Activated CD4-positive, alpha-beta T cell treated with anti-CD3 and anti-CD28 coated beads, Interleukin-2, Interleukin-6, amounts not matched to agents 100 ng/mL and 50 ng/mL, durations not matched to agents 16 hours and 8 hours (primary cell): ENCODE measurements at places on chromosomes 1 and 21.

GRCh38 chr1:206774093-206774492, 1.8 kb upstream of the IL10 start:
- DNase-seq: no peak

GRCh38 chr1:47835409-47835808, 161.8 kb downstream of the TRABD2B start:
- no peak for DNase-seq

GRCh38 chr1:213274140-213274539, 223.1 kb downstream of the RPS6KC1 start:
- no peak for DNase-seq

DNA sequence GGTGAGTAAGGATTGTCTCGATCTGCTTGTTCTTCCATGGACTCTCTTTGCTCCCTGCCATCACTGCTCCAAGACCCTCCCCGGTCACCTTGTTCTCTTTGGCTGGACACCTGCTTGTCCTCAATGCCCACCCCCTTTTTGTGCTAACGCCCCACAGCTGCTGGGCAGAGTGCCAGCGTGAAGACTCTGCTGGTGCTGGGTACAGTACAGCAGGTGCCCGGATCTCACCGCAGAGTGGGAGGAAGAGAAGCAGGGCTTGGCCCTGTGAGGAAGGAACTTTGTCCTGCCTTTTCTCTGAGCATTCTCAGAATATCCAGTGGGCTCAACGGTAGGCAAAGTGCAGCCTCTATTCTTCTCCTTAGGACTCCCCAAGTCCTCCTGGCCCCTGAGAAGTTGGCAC, 90.1 kb downstream of the PLXNA2 start:
- DNase-seq: no peak

DNA sequence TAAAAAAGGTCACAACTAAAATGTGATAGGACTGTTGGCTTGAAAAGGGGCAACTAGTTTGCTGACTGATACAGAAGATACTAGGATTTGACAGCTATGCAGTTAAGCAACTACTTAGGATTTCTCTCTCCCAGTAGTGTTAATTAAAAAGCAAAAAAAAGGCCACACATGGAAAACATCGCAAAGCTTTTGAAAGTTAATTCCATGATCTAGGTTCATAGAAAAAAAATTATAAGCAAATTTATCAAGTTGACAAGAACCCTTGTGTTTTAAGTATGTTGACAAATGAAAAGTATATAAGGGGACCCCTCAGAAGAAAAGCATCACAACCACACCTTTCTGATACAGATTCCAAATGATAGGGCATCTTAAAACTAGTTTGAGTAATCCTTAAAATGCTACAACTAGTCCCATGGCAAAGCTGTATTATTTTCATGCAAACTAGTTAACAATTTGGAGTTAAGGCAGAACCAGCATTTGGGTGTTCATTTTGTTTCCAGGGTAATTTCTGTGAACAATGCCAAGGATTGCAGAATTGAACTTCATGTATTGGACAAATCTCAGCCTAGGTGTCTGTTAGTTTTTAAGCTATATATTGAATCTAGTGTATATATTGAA, 4.1 kb downstream of the PNRC2 start:
- no peak for DNase-seq

DNA sequence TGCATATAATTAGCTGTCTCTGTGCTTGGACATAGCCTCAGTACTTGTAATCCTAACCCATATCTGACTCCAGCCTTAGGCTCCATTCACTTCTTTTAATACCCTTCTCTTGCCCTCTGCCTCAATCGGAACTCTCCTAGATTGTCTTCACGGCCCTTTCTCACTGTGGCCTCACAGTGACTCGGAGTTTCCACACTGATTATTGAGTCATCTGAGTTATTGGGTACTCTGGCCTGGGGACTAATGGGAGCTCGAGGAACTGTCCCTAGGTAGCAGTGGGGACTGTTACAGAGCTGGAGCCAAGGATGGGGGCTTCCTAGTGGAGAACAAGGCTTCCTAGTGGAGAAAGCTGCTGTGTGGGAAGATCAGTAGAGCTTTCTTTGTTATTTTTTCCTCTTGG, 17.0 kb downstream of the TRAF5 start:
- no peak for DNase-seq
